CD14-positive monocyte (primary cell): ENCODE measurements at places on chromosomes 7 and 10.

- DNase-seq: no peak
Observed at GRCh38 chr10:4676566-4676965, 149.4 kb upstream of the AKR1E2 start.

GRCh38 chr10:123445261-123445775, 220.8 kb upstream of the GPR26 start:
- DNase-seq: no peak

- no peak for DNase-seq
Observed at GRCh38 chr7:26688388-26688787, 176.0 kb downstream of the SKAP2 start.

DNA sequence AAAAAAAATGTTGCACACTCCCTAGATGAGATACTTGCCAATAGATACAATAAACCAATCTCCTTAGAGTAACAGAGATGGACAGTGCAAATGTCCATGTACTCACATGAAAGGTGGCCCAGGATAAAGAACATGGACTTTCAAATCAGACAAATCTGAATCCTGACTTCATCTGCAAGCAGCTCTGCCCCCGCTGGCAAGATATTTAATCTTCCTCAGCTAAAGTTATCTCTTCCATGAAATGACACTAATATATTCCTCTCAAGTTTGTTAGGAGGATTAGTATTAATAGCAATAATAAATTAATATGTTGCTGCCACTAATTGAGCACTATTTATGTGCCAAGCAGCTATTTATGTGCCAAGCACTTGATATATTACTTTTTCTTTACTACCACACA, 148.6 kb upstream of the YAE1 start:
- no peak for DNase-seq

GRCh38 chr10:97887399-97887798, 37.8 kb downstream of the GOLGA7B start:
- DNase-seq: no peak

- no peak for DNase-seq
Observed at GRCh38 chr7:49718760-49719159, 54.7 kb upstream of the VWC2 start.
